ENCODE measurements at places on chromosomes 7 and 10.

GRCh38 chr7:11195502-11195901, 221.8 kb downstream of the PHF14 start:
- DNase-seq: no peak

GRCh38 chr10:1057106-1057657, 997 bp downstream of the WDR37 start:
- no peak for DNase-seq

DNA sequence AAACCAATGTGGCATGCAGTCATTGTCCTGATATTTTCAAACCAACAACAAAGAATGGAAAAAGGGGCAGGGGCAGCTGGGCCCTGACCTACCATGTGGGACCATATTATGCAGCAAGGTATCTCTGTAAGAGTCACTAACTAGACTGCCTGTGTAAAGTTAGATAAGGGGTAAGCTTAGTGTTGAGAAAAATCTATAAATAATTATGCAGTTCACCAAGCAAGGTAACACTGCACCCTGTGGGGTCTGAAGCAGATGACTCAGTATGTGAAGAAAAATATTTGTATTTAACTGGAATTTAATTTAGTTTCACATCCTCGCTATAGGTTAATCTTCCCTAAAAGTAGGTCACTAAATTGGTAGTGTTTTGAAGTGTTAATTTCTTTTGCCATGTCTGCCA, 99.3 kb downstream of the PPP1R3A start:
- DNase-seq: no peak

DNA sequence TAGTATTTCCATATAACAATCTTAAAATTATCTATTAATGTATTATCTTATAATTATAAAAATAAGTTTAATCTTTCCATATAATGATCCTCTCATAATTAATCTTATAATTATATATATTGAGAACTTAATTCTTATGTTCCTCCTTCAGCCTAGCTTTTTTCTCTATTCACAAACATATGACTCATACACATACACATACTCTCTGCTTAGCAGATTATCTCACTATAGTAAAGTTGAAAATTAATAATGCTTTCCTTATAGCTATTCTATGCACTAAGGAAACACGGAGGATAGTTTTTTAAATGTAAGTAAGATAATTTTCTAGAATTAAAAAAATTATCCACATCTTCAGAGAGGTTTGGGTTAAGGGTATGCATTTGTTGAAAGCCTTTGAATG, 47.7 kb upstream of the ITGB8 start:
- DNase-seq: no peak

- DNase-seq: no peak
These were observed 45.9 kb upstream of the BET1 start for GRCh38 chr7:94050046-94050445.

DNA sequence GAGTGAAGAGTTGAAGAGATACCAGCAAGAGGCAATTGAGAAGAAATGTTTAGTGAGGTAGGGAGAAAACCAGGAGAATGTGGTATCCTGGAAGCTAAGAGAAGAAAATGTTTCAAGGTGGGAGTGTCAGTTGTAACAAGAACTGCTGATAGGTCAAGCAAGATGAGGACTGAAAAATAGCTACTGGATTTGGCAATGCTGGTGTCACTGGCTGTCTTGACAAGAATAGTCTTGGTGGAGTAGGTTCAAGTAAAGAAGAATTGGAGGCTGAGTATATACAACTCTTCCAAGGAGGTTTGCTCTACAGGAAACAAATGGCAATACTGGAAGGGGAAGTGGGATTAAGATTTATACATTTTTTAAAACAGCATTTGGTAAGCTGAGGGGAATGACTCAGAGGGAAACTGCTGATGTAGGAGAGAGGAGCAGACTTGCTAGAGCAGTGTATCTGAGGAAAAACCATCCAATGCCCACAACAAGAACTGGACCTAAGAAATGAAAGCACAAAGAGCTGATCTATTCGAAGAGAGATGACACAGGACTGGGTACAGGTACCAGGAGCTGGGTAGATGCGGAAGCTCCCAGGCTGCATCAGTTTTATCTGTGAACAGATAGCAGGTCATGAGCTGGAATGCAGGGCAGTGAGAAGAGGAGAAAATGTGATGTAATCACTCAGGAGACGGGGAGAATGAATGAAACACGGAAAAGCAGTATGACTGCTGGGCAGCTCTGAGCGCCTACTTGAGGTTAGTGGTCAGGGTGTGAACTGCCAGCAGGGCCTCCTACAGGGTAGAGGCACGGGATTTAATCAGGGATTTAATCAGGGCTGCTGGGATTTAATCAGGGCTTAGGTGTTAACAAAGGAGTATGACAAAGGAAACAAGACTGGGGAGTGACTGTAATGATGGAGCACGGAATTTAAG, 34.5 kb downstream of the FAM25A start:
- no peak for DNase-seq

- no peak for DNase-seq
These were observed 2.9 kb downstream of the IPMK start for GRCh38 chr10:58264780-58265179.

DNA sequence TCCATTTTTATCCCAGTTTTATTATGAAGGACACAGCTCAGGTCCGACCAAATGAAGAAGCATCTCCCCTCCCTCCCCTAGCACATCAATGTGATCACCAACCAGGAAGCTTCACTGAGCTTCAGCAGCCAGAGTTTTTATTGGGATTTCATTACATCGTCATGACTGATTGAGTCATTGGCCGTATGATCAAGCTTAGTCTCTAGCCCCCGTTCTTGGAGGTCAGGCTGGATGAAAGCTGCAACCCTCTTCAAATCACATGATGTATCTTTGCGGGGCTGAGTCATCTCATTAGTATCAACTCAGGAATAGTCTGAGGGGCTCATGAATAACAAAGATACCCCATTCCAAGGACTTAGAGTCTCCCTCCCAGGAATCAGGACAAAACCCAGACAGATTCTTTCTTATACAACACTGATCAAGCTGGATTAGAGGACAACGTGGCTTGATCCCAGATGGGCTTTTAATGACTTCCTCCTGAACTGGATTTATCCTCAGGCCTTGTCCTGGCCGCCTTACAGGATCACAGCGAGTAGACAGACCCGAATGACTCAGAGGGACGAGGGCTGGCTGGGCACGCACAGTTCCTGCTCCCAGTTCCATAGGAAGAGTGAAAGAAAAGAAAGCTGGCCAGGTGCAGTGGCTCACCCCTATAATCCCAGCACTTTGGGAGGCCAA, 14.5 kb downstream of the LIMK1 start:
- DNase-seq: no peak

DNA sequence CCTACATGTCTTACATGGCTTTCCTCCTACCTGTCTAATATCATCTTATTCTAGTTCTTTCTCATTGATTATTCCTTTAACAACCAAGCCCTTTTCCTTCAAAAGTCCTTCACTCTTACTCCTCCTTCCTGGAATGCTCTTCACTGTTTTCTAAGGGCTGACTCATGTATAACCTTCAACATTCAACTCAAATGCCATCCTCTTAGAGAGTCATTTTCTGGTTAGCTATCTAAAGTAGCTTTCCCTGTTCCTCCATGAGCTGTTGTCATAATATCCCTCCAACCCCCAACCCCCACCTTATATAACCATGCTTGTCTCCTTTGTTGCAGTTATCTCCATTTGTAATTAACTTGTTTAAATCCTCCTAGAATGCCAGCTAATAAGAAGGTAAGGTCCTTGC, 286.8 kb downstream of the ADK start:
- DNase-seq: no peak

- DNase-seq: no peak
These were observed 132.9 kb upstream of the FAM3C start for GRCh38 chr7:121529003-121529402.

GRCh38 chr7:154503962-154504550, 451.9 kb downstream of the DPP6 start:
- DNase-seq: no peak

DNA sequence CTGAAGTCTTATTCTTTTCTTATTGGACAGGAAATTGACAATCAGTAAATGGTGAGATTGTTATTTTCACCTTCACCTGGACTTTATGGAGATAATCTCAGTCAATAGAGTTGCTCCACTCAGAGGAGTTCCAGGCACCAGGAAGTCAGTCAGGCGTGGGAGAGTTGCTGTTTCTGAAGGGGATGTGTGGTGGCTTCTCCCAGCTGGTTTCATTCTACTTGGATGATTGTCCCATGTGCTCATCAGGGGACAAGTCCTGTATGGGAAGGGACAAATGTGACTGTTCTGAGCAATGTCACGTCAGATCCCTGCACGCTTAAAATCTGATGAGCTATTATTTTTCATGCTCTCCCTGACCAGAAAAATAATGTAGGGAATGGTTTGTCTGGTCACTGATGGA, 222.5 kb upstream of the PITRM1 start:
- no peak for DNase-seq
